Endothelial cell (in vitro differentiated cells): ENCODE measurements at places on chromosomes 1 and 21.
A peak's percentile ranks its signal among the peaks of the same experiment; 100 is the strongest.

- DNase-seq: no peak
Observed at GRCh38 chr21:45359451-45360217, 45.3 kb upstream of the COL18A1 start.

DNA sequence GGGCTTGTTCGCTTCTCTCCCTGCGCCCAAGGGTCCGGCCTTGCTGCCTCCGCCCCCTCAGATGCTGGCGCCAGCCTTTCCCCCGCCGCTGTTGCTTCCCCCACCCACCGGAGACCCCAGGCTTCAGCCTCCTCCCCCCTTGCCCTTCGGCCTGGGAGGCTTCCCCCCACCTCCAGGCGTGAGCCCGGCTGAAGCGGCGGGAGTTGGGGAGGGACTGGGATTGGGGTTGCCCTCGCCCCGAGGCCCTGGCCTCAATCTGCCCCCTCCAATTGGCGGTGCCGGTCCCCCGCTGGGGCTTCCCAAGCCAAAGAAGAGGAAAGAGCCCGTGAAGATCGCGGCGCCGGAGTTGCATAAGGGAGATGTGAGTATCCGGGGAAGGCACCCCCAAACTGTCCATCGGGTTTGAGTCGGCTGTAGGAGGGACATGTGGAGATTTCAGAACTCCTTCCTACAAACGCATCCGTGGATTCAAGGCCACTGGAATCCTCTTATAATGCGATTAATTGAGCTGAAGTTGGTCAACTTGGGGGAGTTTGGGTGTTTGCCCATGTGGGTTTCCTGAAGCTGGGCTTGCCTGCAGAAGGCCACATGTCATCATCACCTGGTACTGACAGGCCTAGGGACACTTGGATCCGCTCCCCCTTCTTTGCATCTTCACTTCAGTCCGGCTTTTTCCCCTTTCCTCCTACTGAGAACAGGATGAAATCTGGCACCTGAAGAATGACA, 707 bp downstream of the PRCC start:
- DNase-seq: peak; percentile 38

GRCh38 chr1:117572546-117572945, 33.3 kb upstream of the TENT5C start:
- no peak for DNase-seq

GRCh38 chr21:29657240-29657989, 282.4 kb downstream of the GRIK1 start:
- DNase-seq: no peak

GRCh38 chr1:31266547-31266946, 26.9 kb upstream of the NKAIN1 start:
- DNase-seq: no peak

DNA sequence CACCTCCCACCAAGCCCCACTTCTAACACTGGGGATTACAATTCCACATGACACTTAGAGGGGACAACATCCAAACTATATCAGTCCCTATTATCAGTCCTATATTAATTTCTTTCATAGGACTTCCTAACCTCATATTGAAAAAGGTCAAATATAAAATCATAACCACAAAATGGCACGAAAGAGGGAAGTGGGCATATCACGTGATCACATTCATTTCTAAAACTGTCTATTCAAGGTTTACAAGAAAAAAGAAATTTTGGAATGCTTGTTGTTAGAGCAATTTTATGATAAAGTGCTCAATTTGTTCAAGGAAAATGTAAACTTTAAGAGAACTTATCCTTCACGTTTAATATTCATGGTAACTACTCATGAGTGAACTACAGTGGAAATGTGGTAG, 13.2 kb upstream of the CDC7 start:
- no peak for DNase-seq

GRCh38 chr1:55071477-55071876, 32.1 kb downstream of the PCSK9 start:
- DNase-seq: peak; percentile 57

- no peak for DNase-seq
Observed at GRCh38 chr1:66262208-66262963, 271.6 kb upstream of the SGIP1 start.

DNA sequence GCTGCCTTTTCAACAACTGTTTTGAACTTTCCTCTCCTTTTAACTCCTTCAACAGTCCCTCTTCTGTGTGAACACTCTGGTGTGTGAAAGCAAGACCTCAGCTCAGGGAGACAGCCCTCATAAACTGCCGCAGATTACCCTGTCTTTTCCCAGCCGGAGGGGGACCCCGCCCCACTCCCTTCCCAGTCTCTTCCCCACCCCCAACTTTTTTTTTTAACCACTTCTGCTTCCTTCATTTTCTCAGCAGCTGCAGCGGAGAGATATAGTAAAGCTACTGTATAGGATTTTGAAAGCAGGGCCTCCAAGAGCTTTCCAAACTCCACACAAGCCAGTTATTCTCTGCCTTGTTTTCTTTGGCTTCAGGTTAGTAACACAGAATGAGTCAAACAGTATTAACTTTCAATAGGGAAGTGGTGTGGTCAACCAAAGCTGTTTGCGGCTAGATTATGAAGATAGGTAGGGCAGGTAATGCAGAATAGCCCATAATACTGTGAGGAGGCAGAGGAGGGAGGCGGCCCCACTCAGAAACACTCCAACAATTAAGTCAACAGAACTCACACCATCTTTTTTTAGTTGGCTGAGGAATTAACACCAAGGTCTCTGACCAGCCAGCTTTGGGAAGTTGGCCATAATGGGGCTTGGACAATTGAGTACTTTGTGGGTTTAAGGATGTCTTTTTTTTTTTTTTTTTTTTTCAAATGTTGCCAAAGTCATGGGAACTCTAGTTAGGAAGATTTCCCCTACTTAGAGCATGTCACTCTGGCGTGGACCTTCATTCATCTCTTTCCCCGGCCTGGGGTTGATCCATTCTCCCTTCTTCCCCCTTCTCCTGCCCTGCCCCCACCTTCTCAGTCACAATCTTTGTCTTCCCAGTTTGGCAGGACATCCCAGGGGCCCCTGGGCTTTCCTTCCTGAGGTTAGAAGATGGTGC, 177.0 kb downstream of the CLIC6 start:
- DNase-seq: no peak

GRCh38 chr1:16010837-16011236, 6.8 kb downstream of the SRARP start:
- DNase-seq: no peak

- peak; percentile 65 for DNase-seq
Observed at GRCh38 chr21:36966066-36966820, at the start of gene HLCS. HLCS (minus strand) TSS chr21:36966669; CDS start chr21:36966638, 31 bp downstream.

DNA sequence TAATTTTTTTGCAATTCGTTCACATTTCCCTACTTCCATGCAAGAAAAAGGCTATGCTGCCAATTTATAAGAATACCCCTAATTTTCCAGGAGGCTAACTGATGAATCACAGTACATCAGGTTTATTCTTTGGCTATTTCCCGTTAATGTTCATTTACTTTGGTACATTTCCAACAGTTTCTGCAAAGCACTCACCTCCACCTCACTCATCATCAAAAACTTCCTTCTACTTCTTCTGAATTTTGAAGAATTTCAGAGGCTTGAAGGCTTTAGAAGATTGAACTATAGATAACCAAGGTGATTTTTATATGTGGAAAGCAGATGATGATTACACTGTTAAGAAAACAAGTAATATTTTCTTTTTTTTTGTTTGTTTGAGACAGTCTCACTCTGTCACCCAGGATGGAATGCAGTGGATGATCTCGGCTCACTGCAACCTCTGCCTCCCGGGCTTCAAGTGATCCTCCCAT, 60.5 kb upstream of the HP1BP3 start:
- no peak for DNase-seq

DNA sequence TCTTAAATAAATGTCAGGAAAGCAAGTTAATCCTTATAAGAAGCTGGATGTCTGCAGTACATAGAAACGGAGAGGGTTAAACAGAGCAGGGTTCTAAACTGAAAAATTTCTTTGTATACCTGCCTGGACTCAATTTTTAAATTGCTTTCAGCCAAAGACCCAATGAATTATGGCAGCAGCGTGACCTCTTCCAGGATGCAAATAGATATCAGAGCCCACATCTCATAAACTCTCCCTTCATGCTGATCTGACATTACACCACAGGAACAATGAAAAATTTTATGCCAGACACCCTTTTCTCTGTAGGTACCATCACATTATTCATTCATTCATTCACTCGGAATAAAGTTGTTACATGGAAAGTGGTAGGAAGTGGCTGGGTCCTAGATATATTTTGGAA, 236.4 kb downstream of the NUF2 start:
- no peak for DNase-seq

GRCh38 chr21:34650861-34651431, 17.8 kb upstream of the CLIC6 start:
- no peak for DNase-seq

DNA sequence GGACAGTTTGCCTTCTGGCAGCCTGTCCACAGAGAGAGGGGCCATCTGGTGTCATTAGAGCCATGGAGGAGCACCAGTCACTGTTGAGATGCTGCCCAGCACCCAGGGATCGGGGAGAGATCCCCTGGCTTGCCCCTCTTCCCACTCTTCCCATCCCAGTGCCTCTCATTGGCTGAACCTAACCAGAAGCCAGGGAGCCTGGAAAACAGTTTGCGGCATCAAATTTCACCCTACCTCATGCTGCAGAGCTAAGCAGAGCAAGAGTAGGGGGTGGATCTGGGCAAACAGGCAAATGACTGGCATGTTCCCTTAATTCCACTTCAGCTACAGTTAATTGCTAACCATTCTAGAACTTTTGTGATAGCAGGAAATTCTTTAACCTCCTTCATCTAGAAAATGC, 19.1 kb downstream of the TRAF5 start:
- DNase-seq: no peak

GRCh38 chr1:15288173-15288926, 41.3 kb downstream of the FHAD1 start:
- DNase-seq: no peak

- DNase-seq: peak; percentile 35
Observed at GRCh38 chr1:109466452-109467300, at the start of gene SYPL2. SYPL2 (plus strand) TSS chr1:109466546; CDS start chr1:109466844, 298 bp downstream.

DNA sequence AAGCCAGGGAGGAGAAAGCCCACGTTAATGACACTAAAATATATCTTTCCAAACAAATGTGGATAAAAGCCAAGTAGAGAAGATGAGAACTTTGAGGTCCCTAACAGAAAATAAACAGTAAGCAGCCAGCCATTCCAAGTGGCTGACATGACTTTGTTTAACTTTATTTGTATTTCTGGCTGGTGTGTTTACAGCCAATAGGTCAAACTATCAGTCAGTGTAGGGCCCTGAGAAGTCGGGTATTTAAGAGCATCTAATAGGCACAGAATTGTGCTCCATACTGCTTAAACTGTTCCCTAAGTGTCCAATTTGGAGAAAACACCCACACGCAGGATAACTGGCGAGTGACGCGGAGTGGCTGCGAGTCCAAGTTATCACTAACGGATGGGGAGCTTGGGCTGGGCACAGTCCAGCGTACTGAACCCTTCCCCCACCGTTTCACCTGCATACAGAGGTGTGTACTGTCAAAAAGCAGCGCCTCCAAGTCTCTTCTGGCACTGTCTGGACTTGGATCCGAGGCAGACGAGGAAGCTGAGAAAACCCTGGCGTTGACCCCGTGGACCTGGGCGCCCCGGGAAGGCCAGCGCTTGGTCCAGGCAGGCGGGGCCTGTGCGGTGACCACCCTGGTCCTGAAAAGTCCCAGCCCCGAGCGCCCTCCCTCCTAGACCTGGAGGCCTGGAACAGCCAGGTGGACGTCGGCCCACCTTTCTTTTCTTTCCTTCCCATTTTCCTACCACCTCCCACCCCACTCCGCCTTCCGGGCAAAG, 662 bp upstream of the LGALS8 start:
- no peak for DNase-seq

DNA sequence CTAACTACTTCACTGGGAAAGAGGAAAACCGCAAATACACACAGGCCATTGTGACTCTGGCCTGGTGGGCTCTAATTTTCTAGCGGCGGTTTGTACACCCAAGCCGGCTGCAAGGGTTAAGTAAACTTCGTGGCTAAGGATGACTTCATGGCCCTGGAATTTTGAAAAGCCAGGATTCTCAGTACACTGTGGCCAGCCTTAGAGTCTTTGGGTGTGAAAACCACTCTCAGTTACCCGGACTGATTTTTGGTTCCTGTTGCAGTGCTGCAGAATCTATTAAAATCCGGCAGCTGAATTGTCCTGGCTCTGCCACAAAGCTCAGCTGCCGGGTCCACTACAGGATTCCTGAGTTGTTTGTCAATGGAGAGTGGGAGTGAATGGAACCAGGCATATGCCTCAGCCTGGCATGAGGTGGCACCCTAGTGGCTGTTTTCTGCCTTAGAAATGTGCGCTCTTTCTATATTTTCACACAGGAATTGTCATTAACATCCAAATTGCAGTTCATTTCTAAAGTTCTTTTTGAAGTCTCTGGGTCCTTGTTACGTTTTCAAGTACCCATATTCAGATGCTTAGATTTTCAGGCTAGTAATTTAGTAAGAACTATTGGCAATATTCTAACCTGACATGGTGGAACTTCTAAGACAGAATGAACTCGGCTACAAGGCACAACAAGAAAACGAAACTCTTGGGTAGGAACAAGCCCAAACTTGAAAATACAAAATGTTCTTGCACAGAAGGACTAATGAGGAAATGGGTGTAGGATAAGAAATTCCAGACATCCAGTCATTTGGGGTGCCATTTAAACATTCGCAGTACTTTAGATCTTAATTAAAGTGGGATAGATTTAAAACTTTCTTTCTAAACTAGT, 255.9 kb downstream of the NFIA start:
- DNase-seq: peak; percentile 48

GRCh38 chr1:26287033-26287711, 7.3 kb downstream of the SH3BGRL3 start:
- no peak for DNase-seq

- no peak for DNase-seq
Observed at GRCh38 chr1:206878456-206878855, 13.0 kb downstream of the IL20 start.

- DNase-seq: no peak
Observed at GRCh38 chr1:44624268-44624901, 49.9 kb downstream of the TMEM53 start.

GRCh38 chr21:25791319-25791718, 56.5 kb downstream of the GABPA start:
- DNase-seq: no peak

DNA sequence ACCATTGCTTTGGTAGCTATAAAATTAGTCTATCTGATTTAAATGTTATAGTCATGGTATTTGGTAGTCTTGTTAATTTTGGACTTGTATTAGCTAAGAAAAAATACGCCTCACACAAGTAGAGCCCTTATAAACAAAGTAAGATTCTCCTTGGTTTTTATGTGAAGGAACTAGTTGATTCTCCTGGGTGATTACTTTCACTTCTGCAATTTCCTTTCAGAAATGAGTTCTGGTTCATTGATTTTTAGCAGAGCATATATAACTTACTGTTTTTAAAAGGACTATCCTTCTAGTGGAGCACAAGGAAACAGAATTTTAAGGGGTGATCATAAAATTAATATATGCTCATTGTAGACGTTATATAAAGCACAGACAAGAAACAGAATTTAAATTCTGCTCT, 120.1 kb downstream of the BACH1 start:
- no peak for DNase-seq

- DNase-seq: no peak
Observed at GRCh38 chr21:44931501-44932407, 8.1 kb upstream of the SLX9 start.

DNA sequence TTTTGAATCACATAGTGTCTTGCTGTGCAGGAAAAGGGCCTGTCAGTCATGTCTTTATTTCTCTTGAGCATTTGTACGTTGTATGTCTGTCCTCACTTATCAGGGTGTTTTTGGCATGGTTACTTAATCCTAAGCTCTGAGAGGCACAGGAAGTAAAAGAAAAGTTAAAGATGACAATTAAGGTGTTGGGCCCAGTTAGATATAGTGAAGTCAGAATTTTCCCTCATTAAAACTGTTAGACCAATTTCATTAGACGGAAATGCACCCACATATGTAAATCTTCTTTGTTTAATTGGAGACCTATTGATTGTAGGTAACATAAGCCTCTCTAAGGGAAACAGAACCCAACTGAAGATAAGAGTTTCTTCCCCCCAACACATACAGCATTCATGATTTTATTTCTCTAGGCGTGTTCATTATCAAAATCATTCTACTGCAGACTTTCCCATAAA, 21.9 kb downstream of the NFIA start:
- DNase-seq: no peak
